Head of caudate nucleus (tissue), 42 donors: ENCODE measurements at places on chromosomes 6 and 20.

GRCh38 chr20:21505161-21505809 lies 8.6 kb downstream of the NKX2-2 start:
- DNase-seq: peak; percentile 76

GRCh38 chr6:18148304-18149025 lies 6.4 kb downstream of the TPMT start:
- DNase-seq: no peak

- DNase-seq: peak; percentile 17
Measured at GRCh38 chr6:6942831-6943230, 164.9 kb upstream of the RREB1 start.

GRCh38 chr6:113634352-113635163 lies 222.6 kb upstream of the MARCKS start:
- DNase-seq: no peak

- no peak for DNase-seq
Measured at GRCh38 chr6:125188594-125189203, 35.1 kb downstream of the TPD52L1 start.

DNA sequence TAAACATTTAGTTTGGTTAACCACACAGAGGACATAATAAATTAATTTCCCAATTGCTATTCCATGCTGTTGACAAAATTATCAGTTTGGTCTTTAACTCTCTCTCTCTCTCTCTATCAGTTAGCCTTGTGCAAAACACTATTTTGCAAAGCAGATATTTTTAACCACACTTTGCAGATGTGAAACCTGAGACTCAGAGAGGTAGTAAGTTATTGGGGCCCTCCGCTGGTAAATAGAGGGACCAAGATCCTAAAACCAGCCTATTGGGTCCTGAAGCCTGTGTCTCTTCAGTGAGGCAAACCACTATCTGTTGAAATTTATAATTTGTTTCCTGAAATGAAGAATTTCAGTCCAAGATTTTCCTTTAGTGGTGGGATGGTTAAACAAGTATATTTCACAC lies 231.0 kb downstream of the SOD2 start:
- no peak for DNase-seq

GRCh38 chr20:62707921-62708521 lies 615 bp upstream of the NTSR1 start:
- no peak for DNase-seq

GRCh38 chr20:34268851-34269636 lies 27.8 kb downstream of the ASIP start:
- DNase-seq: peak; percentile 71

- DNase-seq: no peak
Measured at GRCh38 chr6:92762443-92763273, 656.7 kb downstream of the EPHA7 start.

GRCh38 chr6:53417141-53417540 lies 68.4 kb upstream of the ELOVL5 start:
- DNase-seq: no peak

GRCh38 chr20:57390604-57391438 lies at the start of gene RBM38:
RBM38 (plus strand) TSS chr20:57391396; CDS start chr20:57391582, 186 bp downstream.
- peak; percentile 89 for DNase-seq

DNA sequence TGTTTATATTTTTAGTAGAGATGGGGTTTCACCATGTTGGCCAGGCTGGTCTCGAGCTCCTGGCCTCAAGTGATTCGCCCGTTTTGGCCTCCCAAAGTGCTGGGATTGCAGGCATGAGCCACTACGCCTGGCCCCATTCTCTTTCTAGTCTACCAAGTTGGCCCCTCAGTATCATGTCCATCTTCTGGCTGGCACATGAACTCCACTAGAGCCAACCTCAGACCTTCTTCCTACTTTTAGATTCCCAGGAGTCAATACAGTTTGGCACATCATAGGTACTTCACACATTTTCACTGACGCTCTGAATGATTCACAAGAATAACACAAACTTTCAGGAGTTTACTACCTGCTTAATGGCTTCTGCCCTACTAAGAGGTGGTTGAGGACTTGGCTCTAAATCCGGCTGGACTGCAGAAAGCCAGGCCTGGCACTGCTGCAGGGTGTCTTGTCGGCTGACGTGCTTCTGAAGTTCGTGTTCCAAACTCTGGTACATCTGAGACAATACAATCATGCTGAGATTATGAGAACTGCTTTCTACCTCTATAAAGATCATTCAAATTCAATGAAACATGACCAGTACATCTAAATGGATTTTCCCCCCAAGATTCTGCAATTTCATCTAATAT lies 293.3 kb downstream of the SYNE1 start:
- no peak for DNase-seq

- peak; percentile 72 for DNase-seq
Measured at GRCh38 chr6:69861986-69862385, 4.4 kb upstream of the COL19A1 start.

DNA sequence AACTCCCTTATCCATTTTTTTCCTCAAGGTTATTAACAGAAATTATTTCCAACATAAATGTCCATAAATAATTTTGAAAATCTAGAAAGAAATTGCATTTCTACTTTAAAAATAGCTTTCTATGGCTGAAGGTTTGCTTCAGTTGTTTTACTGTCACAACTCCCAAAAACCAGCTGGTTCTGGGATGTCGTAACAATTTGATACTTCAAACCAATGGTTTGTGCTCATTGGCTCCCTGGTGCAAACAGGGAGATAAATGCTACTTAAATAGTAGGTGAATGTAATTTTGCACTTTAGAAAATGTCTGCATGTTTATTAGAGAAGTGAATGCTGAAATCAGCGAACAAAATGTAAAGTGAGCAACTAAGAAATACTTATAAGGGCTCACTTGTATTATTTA lies 31.1 kb downstream of the LAMA2 start:
- no peak for DNase-seq

- peak; percentile 63 for DNase-seq
Measured at GRCh38 chr20:5127204-5127858, 523 bp downstream of the CDS2 start.

GRCh38 chr20:10842116-10842515 lies 168.3 kb upstream of the JAG1 start:
- DNase-seq: no peak

GRCh38 chr20:4549711-4550259 lies 171.9 kb upstream of the PRND start:
- no peak for DNase-seq

DNA sequence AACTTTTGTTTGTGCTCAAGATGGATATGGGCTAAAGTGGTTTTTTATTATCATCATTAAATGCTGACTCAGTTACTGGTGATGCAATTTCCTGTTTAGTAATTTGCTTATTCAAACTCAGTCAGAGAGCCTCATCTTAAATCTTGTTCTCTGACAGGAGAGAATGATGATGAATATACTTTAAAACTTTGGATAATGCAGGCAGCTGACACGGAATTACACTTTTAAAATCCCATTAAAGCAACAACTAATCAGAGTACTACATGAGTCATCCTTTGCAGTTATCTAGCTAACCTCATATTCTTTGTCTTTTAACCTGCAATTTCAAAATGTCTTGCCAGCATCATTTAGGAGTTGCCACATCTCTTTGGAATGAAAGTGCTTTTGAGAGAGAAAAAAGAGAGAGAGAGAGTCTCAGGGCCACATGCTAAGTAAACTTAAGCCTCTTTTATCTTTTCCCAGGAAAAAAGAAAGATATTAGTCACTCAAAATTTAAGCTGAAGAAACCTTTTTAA lies 9.2 kb upstream of the C6orf141 start:
- no peak for DNase-seq
